Activated CD4-positive, alpha-beta T cell treated with anti-CD3 and anti-CD28 coated beads for 4 hours (primary cell): ENCODE measurements at places on chromosomes 6 and 20.

GRCh38 chr6:98016565-98016964, 733.5 kb upstream of the MMS22L start:
- DNase-seq = no peak

GRCh38 chr20:7859356-7859802, 80.9 kb downstream of the HAO1 start:
- no peak for DNase-seq

GRCh38 chr6:2192976-2193375, 52.4 kb downstream of the GMDS start:
- DNase-seq = no peak

DNA sequence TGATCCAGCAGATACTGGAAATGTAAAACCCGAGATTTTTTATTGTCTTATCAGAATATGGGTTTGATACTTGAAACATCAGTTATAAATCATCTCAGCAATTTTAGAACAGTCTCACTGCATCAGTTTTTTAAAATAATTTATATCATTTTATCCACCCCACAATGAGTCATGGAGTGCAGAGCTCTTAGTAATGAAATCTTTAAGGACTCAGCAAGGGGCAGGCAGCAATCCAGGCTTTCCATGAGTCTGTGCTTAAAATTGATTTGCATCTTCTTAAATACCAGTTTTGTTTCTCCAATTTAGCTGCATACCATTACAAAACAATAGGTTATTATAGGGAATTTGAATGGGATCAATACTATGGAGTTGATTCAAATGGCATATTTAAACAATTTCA, 832.3 kb downstream of the C6orf118 start:
- DNase-seq = no peak

- DNase-seq = no peak
Measured at GRCh38 chr20:44052166-44052565, 134.8 kb downstream of the JPH2 start.

DNA sequence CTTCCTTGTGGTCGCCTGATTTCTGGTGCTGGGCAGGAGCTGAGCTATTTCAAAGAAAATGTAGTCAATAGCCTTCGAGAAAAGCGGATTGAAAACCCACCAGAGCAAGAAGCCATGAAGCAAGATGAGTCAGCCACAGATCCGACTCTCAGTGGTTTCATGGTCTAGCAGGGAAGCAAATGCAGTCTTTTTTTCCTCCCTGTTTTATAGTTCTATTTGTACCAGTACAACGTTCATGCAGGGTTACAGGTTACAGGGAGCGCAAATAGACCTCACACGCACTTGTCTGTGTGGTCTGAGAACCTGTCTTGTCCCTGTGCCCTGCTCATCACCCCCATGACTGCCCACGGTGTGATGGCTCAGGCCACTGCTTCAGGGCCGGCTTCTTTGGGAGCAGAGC, 309.8 kb upstream of the SUPT3H start:
- DNase-seq = no peak

GRCh38 chr6:2038092-2038491, 207.3 kb downstream of the GMDS start:
- DNase-seq = peak; percentile 8

- DNase-seq = no peak
Measured at GRCh38 chr6:52135217-52135616, 47.8 kb upstream of the PKHD1 start.

DNA sequence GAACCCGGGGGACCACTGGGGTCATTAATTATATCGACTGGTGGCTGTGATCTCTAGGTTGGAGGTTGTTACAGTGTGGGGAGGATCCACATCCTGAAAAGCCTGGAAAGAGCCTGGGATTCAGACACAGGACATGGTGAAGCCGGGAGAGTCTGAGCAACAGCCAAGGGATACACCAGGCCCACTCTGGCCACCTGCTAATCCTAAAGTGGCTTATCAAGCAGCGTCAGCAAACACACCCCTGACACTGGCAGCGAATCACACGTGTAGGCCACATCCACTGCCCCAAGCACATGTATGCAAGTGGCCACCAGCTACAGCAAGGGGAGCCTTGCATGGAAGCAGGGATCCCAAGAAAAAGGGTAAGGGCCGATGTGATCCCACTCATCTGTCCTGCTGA, 41.0 kb downstream of the GFOD1 start:
- DNase-seq = no peak

DNA sequence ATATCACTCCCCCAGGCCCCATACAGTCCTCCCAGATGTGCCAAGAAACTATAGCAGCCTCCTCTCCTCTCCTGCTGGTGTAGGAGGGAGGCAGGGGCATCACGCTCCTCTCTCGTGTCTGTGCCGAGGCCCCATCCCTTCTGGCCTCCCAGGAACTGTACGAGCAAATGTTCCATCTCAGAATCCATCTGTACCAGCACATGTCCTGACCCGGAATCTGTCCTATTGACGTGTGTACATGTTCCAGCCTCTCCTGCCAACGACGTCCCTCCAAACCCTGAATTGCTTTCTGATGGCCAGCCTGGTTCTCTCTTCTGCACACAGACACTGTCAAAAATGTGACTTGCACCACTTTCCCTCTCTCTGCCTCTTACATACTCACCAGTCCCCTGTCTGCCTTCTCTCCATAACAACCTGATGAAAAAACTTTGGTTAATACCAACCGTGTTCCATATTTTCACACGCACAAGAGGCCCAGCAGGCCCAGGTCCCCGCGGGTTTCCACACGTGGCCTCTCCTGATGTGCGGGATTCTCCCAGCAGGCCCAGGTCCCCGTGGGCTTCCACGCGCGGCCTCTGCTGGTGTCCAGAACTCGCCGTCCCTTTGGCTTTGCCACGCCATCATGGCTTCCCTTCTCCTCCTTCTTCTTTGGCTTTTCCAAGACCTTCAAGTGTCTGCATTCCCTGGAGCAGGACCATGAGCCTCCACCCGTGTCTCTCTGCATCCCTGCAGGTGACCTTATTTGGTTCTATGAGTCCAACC, 125.2 kb upstream of the THBS2 start:
- no peak for DNase-seq

DNA sequence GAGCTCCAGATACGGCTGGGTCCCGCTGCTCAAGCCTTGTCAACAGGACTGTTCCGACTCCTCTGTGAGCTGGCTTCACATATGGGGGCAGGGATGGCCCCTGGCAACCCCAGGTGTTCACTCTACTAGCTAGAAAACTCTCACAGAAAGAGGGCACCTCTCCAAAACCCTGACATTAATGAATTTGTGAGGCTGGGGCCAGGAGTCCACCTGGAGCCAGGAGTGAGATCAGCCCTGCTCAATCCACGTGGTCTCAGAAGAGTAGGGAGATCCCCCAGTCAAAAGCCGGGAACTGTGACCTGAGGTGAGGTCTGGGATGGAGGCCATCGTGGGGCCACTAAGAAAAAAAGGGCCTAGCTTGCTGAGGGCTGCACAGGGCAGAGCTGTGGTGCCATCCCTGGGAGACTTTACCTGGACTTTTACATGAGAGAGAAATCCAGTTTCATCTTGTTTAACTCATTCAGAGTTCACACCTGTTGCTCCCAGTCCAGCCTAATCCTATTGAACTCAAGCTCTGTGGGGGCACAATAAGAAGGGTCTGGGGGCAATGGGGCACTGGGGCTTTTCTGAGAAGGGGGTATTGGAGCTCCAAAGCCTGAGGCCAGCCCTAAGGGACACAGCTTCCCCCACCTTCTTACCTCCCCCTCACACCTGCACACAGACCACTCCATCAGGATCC, 144.3 kb upstream of the MLN start:
- DNase-seq = no peak

GRCh38 chr6:168206661-168207274, 112.8 kb downstream of the DACT2 start:
- no peak for DNase-seq

- no peak for DNase-seq
Measured at GRCh38 chr6:146871611-146872425, 273.0 kb downstream of the ADGB start.

DNA sequence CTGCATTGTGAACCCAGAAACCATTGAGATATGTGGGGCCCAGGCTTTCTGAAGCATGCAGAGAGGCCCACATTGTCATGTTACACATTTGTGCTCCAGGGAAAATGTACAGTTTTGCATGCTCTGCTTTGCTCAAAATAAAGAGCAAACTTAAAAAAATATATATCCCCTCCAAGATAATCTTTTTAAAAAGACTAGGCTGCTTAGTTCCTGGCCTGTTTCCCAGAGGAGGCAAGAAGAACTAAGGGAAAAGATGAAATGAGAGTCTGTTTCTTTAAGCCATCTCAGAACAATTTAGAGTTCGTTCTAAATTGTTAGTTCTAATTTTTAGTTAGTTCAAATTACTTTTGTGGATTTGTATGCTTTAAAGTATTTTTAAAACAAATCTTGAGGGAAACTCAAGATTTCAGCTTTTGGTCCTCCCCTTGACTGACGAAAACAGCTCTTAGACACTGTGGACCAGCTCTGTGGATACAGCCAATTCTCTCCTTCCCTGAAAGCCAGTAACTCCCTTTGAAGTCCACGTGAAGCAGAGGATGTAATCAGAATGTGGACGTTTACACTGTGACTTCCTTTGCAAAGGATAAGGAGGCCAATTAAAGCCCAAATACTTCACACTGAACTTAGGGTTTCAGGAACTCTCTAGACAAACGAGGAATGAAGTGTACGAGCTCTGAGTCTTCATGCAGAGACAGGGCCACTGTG, 84.7 kb downstream of the CD164 start:
- DNase-seq = no peak
